Activated CD8-positive, alpha-beta memory T cell treated with anti-CD3 and anti-CD28 coated beads, Interleukin-2, amount 50 U/mL, for 4 hours (primary cell): ENCODE measurements at places on chromosomes 5 and 9.
A peak's percentile ranks its signal among the peaks of the same experiment; 100 is the strongest.

- DNase-seq = peak; percentile 27
Measured at GRCh38 chr9:97632248-97632984, 752 bp downstream of the TSTD2 start.

DNA sequence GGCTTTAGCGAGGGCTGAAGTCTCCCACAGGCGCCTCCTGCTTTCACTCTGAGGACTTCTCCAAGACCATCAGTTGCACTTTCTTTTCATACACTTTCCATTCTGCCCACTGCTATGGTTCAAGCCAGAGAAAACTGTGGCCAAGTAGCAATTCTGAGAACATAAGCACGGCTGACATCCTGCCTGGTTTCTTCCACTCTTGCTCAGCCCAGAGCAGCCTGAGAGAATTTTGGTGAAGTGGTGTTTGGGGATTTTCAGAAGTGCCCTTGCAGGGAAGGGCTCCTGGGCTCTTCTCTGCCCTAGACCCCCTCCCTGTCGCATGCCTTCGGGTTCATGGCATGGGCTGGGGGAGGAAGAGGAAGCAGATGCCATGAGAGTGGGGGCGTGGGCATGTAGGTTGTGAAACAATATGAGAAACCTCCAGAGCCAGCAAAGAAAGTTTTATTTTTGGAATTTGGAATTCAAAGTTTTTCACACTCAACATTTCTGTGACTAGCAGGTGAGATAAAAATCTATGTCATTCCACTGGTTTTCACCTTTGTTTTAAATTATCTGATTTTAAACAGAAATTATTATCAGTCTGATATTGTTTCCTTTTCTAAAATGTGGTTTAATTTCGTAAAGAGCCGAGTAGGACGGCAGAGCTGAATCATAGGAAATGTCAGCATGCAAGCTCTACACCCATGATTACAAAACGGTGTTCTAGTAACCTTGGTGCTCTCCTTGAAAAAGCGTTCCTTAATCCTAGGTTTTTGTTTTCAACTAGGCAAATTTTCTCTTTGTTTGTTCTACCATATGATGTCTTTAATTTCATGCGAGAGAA lies 27.8 kb upstream of the TNFSF8 start:
- DNase-seq = peak; percentile 26

DNA sequence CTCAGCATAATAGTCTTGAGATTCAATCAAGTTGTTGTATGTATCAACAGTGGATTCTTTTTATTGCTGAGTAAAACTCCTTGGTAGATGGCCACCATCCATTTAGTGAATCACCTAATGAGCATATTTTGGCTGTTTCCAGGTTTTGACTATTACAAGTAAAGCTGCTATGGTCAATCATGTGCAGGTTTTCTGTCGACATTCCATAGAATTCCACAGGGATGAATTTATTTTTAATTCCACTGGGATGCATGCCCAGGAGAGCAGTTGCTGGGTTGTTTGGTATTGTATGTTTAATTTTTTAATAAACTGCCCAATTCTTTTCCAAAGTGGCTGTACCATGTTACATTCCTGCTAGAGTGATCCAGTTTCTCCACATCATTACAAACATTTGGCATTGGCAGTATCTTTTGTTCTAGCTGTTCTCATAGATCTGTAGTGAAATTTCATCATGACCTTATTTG lies 10.5 kb upstream of the S1PR3 start:
- DNase-seq = no peak

GRCh38 chr5:107878661-107879060 lies 207.9 kb upstream of the EFNA5 start:
- no peak for DNase-seq

- DNase-seq = peak; percentile 30
Measured at GRCh38 chr5:139649082-139649991, 1.2 kb downstream of the CXXC5 start.

DNA sequence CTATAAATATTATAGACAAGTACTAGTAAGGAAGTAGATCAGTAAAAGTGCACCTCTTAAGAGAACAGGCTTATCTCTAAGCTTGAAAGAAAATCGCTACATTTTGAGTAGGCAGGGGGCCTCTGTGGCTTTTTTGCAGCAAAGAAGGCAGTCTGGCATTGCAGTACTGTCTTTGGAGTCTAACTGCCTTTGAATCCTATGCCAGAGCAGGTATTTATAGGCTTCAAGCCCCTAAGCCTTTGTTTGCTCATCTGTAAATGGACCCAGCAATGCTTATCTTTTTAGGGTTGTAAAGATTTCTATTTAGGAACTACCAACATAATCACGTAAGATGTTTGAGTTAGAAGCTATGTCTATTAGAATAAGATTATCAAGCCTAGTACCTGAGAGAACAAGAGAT lies 23.7 kb upstream of the HK3 start:
- no peak for DNase-seq

GRCh38 chr5:15683332-15683731 lies 183.4 kb downstream of the FBXL7 start:
- no peak for DNase-seq

DNA sequence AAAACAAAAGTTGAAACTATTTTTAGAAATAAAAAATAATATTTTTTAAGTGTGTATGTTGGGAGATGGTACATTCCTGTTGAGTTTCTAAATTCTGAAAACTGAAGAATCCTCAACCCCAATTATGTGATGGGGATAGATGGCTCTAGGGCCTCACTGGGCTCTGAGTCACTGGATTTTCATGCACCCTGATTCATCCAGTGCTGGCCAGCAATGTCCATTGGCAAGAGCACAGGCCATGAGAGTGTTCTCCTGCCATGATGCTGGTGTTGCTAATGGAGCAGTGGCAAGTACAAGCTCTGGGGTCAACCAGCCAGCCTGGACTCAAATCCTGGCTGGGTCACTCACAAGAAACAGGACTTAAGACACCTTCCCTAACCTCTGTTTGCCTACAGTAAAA lies 23.3 kb downstream of the SMIM23 start:
- no peak for DNase-seq

DNA sequence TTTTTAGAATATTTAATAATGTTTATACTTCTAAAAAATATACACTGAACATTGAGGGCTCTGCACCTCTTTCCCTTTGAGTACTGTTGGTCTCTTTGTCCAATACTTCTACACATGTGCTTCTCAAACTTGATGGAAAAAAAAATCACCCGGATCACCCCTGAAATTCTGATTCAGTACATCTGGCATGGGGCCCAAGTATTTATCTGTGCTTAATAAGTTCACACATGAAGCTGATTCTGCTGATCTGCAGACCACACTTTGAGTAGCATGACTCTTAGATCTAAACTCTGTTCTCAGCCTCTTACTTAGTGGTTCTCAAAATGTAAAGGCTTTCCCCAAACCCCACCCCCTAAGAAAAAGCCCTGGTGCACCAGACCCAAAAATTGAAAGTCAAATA lies 12.0 kb downstream of the RUSC2 start:
- no peak for DNase-seq
